Activated naive CD8-positive, alpha-beta T cell treated with anti-CD3 and anti-CD28 coated beads, Interleukin-2, amount 10 ng/mL, durations not matched to agents 7 days and 5 days (primary cell): ENCODE measurements at places on chromosomes 2 and 18.

DNA sequence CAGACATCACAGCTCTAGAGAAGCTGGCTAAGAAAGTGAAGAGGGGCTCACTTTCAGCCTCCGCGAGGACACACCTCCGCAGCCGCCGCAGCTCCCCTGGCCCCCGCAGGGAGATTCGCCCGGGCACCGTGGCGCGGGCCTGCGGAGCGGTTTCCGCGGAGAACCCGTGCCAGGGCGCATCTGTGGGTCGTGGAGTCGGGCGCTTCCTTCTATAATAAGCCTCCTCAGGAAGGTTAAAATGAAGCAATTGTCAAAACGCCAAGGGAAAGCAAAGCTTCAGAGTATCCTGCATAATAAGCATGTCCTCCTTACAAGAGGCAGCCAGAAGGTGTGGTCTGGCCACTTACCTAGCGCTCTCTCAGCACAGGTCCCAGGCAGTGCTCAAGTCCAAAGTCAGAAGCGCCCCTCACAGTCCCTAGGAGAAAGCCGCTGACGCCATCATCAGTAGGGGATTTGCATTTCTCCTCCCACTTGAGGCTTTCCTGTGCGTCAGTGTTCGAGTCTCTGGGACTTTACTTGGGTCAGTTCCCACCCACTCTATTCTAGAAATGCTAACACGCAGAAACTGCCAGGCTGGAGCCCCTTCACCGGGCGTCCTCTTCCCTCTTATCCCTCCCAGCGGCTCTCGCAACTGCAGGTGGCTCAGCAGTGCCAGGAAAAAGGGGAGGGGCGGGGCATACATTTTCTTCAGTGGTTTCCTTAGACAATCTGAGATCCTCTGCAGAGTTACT, at the start of gene STAT4:
STAT4 (minus strand) TSS at position 395 of the 731 bp plus-strand sequence. CDS start 2,791 bp downstream, outside the sequence.
- H3K36me3 ChIP-seq, result peaks cover 27% of the 10 kb centered on the region
- peak; percentile 76 for DNase-seq
- H3K27me3 ChIP-seq, result no peaks in the 10 kb centered on the region
- peak within 1 kb of the TSS; percentile 89 for H3K4me3 ChIP-seq
- H3K27ac ChIP-seq, result peak within 1 kb of the TSS; percentile 94
- peaks cover 57% of the 10 kb centered on the region for H3K4me1 ChIP-seq

GRCh38 chr2:68040078-68040477, 22.7 kb downstream of the C1D start:
- H3K27ac ChIP-seq, result no peak overlapping the region
- no peaks in the 10 kb centered on the region for H3K36me3 ChIP-seq
- no peak overlapping the region for H3K4me3 ChIP-seq
- no peaks in the 10 kb centered on the region for H3K27me3 ChIP-seq
- H3K4me1 ChIP-seq, result no peaks in the 10 kb centered on the region

- DNase-seq, result no peak
- no peaks in the 10 kb centered on the region for H3K36me3 ChIP-seq
- H3K4me1 ChIP-seq, result peaks cover 12% of the 10 kb centered on the region
- no peak overlapping the region for H3K4me3 ChIP-seq
- H3K27ac ChIP-seq, result no peak overlapping the region
Observed at GRCh38 chr18:47777626-47778025, 152.8 kb downstream of the SMAD2 start.

- DNase-seq, result no peak
- no peak overlapping the region for H3K4me3 ChIP-seq
- H3K36me3 ChIP-seq, result peaks cover 5% of the 10 kb centered on the region
- no peaks in the 10 kb centered on the region for H3K27me3 ChIP-seq
- H3K27ac ChIP-seq, result no peak overlapping the region
Observed at GRCh38 chr2:30444273-30444672, 2.8 kb upstream of the LCLAT1 start.

DNA sequence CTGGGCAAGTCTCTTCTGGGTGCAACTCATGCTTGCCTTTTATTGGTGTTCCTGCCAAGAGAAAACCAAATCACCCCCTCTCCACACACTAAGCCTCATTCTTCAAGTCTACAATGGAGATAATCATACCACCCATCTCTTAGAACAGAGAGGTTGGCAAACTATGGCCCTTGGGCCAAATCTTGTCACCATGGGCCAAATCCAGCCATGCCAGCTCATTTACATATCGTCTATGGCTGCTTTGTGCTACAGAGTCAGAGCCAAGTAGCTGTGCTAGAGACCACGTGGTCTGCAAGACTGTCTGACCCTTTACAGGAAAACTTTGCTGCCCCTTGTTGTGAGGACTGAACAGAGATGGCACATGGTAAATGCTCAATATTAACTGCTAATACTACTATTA, 270.3 kb upstream of the PARD3B start:
- H3K4me1 ChIP-seq, result no peaks in the 10 kb centered on the region
- no peak overlapping the region for H3K4me3 ChIP-seq
- H3K36me3 ChIP-seq, result no peaks in the 10 kb centered on the region
- peaks cover 30% of the 10 kb centered on the region for H3K27me3 ChIP-seq

GRCh38 chr2:10790228-10790973, 22.2 kb downstream of the PDIA6 start:
- no peak for DNase-seq
- H3K27ac ChIP-seq, result no peak overlapping the region
- H3K27me3 ChIP-seq, result no peaks in the 10 kb centered on the region
- peaks cover 31% of the 10 kb centered on the region for H3K36me3 ChIP-seq

DNA sequence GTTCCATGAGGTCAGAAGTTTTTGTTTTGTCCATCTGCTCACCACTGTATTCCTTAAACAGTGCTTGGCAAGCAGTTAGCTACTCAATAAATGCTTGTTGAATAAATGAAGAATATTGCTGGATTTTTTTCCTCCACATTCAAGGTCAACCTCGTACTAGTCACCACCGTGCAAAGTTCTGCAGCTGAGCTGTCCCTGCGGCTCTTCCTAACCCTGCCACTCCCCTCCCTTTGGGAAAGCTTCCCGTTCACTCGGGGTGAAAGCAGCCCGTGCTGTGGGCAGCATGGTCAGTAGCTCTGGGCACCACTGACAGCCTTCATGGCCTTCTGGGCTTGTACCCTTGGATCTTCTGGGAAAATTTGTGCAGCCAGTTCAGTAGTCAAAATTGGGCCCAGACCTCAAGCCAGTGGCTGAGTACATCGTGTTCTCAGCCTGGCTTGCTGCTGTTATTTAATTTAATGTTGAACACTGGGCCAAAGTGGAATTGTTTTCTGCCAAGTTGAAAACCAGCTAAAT, 469.3 kb upstream of the RAB12 start:
- H3K36me3 ChIP-seq, result no peaks in the 10 kb centered on the region
- DNase-seq, result no peak
- no peak overlapping the region for H3K4me3 ChIP-seq
- H3K27ac ChIP-seq, result no peak overlapping the region

DNA sequence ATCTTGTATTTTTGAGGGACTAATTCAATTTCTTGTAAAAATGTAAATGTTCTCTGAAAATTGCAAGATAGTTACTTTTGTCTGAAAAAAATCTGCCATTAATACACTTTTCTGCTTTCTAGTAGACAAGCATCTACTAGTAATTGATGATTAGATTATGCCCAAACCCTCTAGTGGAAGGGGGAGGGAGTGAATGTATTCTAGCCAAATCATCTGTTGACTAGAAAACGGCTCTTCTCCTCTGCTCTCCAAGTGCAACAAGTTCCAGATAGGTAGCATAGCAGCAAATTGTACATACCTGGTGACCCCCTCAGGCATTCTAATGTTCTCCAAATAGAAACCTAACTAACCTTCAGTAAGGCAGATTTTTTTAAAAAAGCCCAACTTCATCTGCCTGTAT, 58.6 kb downstream of the RELCH start:
- DNase-seq, result no peak
- H3K4me1 ChIP-seq, result no peaks in the 10 kb centered on the region
- no peak overlapping the region for H3K27ac ChIP-seq
- peaks cover 6% of the 10 kb centered on the region for H3K36me3 ChIP-seq

- peaks cover 25% of the 10 kb centered on the region for H3K36me3 ChIP-seq
- H3K4me3 ChIP-seq, result peak overlapping the region; percentile 76
- peak overlapping the region; percentile 88 for H3K27ac ChIP-seq
- no peaks in the 10 kb centered on the region for H3K27me3 ChIP-seq
- DNase-seq, result no peak
- peaks cover 84% of the 10 kb centered on the region for H3K4me1 ChIP-seq
Observed at GRCh38 chr2:98473995-98474780, 29.5 kb downstream of the INPP4A start.

DNA sequence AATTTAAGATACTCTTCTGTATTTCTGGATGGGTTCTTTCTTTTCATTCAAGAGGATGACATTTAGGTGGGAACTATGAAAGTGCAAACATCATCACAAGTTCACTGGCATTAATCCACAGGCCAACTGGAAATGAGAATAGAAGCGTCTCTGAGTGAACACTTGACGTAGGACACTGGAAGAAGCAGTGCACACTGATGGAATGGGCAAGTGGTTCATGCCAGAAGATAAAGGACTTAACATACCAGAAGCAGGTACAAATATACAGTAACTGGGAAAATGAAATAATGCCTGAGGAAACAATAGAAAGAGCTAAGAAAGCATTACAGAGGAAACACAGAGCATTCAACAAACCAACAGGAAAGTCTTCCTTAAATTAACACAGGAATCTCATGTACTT, 120.9 kb upstream of the CCDC195 start:
- no peak overlapping the region for H3K27ac ChIP-seq
- no peaks in the 10 kb centered on the region for H3K27me3 ChIP-seq
- H3K4me3 ChIP-seq, result no peak overlapping the region
- H3K4me1 ChIP-seq, result no peaks in the 10 kb centered on the region
- H3K36me3 ChIP-seq, result peaks cover 62% of the 10 kb centered on the region

DNA sequence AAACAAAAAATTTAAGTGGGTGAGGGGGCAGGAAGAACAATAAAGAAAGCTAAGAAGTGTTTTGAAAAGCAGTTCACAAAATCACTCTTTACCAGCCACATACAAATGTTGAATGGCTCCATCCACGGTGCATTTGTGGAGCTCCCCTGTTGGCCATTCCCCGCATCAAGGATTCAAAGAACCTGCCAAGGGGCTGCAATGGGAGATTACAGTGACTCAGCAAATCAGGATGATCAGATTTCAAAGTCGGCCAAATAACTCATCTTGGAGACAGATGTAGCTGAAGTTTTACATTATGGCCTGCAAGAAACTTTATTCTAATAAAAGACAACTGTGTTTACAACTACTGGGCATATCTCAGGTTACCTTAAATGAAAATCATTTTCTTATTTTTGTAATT, 26.9 kb downstream of the COL4A3 start:
- no peaks in the 10 kb centered on the region for H3K36me3 ChIP-seq
- H3K27ac ChIP-seq, result no peak overlapping the region
- no peaks in the 10 kb centered on the region for H3K4me1 ChIP-seq
- peaks cover 12% of the 10 kb centered on the region for H3K27me3 ChIP-seq

GRCh38 chr2:175147186-175147585, 20.8 kb downstream of the ATF2 start:
- no peaks in the 10 kb centered on the region for H3K27me3 ChIP-seq
- no peak overlapping the region for H3K4me3 ChIP-seq
- peaks cover 7% of the 10 kb centered on the region for H3K4me1 ChIP-seq
- DNase-seq, result no peak

DNA sequence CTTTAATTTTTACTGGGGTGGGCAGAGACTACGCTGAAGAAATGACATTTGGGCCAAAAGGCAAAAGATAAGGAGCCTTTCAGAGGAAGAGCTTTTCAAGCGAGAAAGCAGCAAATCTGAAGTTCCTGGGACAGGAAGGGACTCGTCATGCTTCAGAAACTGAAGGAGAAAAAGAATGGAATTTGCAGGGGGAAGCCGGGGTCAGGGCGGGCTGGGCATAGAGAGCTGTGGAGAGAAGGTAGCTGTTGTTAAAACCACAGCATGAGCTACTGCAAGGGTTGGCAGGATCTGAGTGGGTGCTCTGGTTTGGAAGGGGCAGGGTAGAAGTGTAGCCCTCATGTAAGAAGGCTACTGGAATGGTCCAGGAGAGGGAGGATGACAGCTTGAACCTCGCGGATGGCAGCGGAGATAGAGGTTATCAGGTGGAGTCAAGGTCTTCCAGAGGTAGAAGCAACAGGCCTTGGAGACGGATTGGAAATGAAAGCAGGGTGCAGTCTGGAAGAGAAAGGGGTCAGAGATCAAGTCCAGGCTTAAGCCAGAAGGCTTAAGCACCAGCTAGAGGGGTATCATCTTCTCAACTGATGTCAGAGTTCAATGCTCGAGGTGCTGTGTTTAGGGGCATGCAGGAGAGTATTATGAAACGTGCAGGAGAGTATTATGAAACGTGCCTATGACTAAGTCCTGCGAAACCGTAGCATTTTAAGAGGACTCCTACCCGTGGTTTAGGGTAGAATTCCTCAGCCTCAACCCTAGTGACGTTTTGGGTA, 18.9 kb downstream of the ATP8B1 start:
- no peak overlapping the region for H3K4me3 ChIP-seq
- H3K36me3 ChIP-seq, result no peaks in the 10 kb centered on the region
- no peak overlapping the region for H3K27ac ChIP-seq
- no peak for DNase-seq
- peaks cover 8% of the 10 kb centered on the region for H3K4me1 ChIP-seq

DNA sequence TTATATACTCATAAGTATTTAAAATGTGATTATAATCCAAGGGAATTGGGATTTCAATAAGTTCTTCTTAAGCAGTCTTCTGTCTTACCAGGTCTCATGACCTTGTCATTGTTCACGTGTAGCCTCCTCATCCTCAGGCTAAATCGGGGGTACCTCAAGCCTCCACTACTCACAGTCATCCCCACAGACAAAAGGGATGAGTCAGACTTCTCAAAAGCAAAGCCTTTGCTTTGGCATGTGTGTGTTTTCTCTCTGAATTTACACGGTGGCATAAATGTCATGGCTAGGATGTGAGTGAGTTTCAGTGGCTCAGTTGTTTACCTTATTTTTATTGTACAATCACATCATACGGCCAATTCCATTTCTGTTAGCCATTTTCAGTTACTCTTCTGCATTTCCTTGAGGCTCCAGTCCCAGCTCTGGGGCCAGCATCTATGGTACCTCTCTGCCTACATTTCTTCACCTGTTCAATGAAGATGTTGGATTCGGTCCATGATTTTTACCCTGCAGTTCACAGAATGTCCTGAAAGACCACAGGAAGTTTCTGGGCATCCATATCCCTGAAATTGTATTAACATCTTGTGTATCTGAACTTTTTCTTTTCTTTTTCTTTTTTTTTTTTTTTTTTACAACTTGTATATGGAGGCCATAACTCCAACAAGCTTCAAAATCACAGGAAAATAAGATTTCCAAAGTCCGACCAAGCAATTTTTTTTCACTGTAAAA, 195.3 kb downstream of the FHOD3 start:
- H3K36me3 ChIP-seq, result no peaks in the 10 kb centered on the region
- H3K4me3 ChIP-seq, result no peak overlapping the region
- no peak overlapping the region for H3K27ac ChIP-seq
- peaks cover 8% of the 10 kb centered on the region for H3K4me1 ChIP-seq
- H3K27me3 ChIP-seq, result peaks cover 11% of the 10 kb centered on the region
- DNase-seq, result no peak

DNA sequence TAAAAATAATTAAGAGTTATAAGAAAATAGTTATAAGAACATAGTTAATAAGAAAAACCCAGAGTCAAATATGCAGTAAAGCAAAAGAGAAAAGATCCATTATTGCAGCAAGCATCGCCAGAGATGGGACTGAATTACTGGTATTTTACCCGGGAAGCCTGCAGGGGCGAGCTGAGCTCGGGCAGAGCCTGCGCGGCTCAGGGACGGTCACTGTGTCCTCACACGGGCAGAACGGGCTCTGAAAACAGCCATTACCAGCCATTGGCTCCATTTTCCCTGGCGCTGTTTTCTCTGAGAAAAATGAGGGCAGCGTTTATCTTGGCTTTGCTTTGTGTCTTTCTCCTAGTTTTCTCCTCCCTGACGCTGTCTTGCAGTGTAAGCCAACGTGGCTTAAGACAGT, 95.3 kb upstream of the ALKAL2 start:
- no peak overlapping the region for H3K4me3 ChIP-seq
- H3K27me3 ChIP-seq, result no peaks in the 10 kb centered on the region
- H3K27ac ChIP-seq, result no peak overlapping the region
- H3K4me1 ChIP-seq, result no peaks in the 10 kb centered on the region
- H3K36me3 ChIP-seq, result no peaks in the 10 kb centered on the region
- no peak for DNase-seq
